Vagina (tissue), 2 donors: ENCODE measurements at places on chromosomes 3 and 15.

DNA sequence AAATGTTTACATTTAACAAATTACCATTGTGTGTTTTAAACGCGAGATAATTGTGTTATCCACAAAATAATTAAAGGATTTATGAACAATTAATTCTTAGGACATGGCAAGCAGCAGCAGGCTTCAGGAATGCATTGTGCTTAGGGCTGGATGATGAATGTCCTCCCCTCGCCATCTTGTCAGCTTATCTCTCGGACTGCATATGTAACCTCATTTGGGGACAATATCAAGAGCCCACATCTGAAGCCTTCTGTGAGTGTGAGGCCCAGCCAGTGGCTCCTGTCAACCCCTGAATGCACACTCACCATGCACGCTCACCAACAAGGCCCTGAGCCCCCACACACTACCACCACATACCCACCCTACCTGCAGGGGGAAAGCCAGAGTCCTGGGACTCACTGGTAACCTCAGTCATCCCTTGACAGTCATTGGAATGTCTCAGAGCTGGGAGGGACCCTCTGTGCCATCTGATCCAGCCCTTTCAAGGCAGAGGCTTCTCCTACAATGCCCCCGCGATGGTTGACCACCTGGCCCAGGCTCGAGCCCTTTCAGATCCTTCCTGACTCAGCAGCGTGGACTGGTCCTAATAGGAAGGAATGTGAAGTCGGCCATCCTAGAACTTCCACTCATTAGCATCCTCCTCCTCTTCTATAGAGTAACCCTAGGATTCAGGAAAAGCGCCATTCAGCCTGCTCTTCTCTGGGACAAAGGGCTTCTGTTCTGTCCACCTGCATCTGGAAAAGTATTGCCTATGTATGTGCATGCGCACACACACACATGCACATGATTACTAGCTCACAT, 38.2 kb downstream of the MRPL46 start:
- no peak for DNase-seq

DNA sequence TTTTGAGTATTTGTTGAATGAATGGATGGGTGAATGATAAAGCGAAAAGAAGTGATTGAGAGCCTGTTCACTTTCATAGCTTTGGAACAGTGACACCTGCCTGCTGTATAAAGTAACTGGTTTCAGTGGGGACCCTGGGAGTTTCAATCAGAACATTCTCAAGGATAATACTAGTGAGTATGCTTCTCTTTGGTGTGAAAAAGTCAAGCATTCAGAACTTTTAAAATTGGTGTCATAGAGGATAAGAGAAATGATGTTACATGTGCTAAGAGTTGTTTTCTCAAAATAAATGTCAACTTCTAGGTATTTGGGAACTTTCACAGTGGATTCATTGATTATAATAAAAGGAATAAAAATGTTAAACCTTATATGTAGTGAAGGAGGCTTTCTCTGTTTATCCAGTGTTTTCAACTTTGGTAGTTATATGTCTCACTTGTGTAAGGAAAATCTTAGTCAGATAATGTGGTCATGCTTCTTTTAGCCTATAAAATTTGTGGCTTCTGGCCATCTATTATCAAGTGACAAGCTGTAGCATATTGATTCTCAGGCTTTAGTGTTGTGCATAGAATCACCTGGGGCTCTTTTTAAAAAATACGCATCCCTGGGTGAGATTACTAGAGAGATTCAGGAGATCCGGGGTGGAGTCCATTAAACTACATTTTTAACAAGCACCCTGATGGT, 11.9 kb downstream of the LRCH3 start:
- no peak for DNase-seq

GRCh38 chr3:58084166-58084565, 75.9 kb downstream of the FLNB start:
- no peak for DNase-seq

GRCh38 chr3:10682692-10683091, 133.3 kb upstream of the SLC6A11 start:
- no peak for DNase-seq

GRCh38 chr3:171038342-171038741, 11.8 kb upstream of the SLC2A2 start:
- DNase-seq, result no peak

DNA sequence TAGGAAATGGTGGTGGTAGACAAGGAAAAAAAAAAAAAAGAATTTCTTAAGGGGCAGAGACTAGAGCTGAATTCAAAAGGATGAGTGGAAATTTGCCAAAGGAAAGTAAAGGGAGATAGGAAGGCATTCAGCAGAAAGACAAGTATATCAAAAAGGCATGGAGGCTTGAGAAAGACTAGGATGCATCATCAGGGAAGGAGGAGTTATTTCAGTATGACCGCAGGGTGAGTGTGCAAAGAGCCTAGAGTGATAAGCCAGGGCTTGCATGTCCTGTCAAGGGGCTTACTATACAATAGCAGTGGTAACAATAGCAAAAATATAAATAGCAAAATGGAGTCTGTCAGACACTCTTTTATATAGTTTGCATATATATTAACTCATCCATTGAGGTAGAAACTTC, 112.0 kb downstream of the FRMD4B start:
- DNase-seq, result no peak

GRCh38 chr15:57405133-57405532, 28.8 kb downstream of the CGNL1 start:
- no peak for DNase-seq

DNA sequence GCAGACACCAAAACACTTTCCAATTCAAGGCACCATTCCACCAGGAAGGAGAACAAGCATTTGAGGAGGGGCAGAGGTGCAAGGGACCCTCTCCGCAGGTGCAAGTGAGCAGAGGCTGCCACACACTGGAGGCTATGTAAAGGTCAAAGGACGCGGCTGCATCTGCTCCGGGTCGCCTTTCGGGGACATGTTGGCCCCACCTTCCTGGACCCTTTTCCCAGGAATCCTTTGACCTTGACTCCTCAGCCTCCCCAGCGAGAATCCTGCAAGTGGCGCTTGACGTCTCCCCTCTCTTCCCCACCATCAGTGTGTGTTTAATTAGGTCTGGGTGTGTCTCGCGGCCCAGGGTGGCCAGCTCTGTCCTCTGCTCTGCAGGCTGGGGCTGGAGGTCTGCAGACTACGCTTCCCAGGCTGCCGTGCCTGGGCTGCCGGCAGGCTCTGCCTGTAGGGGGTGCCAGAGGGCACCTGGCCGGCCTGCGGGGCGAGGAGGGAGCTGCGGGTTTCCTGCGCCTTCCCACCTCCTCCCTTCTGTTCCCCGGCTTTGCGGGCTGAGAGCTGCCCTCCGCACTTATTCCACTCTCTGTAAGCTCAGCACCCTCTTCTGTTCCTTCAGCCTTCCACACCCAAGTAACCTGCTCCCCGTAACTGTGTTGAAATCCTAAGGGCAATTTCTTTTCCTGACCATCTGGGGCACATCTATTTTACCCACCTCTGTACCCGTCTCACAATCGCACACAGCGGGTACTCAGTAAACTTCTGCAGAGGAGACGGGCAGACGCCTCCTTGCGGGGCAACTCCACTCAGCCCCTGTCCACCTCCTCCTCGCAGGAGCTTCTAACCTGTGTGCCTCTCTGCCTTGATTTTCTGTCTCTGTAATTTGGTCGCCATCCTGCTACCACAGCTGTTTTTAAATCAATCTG, 129.8 kb downstream of the NSMCE3 start:
- DNase-seq, result no peak

- DNase-seq, result peak; percentile 84
These were observed at the start of gene HHATL for GRCh38 chr3:42702066-42702951. Gene HHATL (minus strand): TSS chr3:42702798. CDS start chr3:42700826, 1,972 bp downstream.

- no peak for DNase-seq
These were observed 27.5 kb downstream of the SQOR start for GRCh38 chr15:45662375-45662774.

DNA sequence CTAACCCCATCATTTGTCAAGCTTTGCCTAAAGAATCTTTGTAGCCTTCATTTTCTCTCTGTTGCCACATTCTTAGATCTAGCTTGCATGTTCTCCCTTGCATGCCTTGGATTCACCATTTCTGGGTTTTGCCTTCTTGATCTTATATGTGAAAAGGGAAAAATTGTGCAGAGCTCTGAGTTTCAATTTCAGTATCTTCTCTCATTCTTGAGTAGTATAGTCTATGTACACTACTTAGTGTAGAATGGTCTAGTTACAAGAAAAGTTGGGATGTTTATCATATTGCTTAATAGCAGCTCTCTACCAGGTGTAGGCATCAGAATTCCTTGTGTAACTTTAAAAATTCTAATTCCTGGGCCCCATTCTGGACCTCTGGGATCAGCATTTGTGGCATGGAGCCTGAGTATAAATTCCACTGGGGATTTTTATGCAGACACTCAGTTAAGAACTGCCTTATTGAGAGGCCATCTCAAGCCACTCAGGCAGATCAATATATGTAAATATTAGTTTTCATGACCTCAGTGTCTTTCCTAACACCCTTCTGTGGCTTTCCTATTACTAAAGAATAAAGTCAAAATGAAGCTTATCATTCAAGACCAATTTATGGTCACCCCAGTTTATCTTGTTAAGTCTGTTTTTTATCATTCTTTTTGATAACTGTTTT, 23.4 kb downstream of the GTF2E1 start:
- DNase-seq, result no peak
